Stimulated activated CD4-positive, alpha-beta T cell treated with anti-CD3 and anti-CD28 coated beads, Interleukin-4, amount 100 ng/mL, for 48 hours (primary cell): ENCODE measurements at places on chromosomes 16 and 17.

- peak; percentile 61 for DNase-seq
Measured at GRCh38 chr16:89360760-89361435, 129.5 kb downstream of the ANKRD11 start.

GRCh38 chr17:76791053-76791980, 53.4 kb downstream of the MFSD11 start:
- DNase-seq = peak; percentile 8

DNA sequence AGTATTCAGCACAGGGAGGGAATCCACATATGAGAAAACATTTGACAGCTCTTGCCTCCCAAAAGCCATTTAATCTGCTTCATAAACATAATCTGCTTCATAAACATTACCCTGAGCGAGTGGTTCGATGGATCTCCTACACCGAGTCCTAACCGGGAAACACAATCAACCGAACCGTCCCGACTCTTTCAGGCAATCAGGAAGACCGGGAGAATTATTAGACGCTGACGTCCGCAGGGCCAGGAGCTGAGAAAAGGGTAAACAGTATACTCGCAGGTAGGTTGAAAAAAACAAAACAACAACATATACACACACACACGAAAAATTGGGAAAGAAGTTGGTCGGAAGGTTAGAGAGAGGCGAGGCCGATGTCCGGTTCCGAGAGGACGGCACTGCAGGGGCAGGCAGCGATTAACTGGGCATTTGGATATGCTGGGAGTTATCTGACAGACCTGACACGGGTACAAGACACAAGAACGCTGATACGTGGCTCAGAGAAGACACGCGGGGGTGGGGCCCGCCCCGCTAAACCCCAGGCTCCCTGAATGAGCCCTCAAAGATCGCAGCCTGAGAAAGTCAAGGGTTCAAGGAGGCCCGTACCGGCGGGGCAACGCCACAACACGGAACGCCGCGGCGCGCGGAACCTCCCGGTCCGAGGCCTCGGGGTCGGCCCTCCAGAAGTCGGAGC, 585 bp downstream of the AP1G1 start:
- peak; percentile 35 for DNase-seq

GRCh38 chr17:77908501-77908900, 50.0 kb upstream of the TNRC6C start:
- no peak for DNase-seq

- DNase-seq = no peak
Measured at GRCh38 chr16:84790301-84790700, 29.5 kb upstream of the CRISPLD2 start.

- no peak for DNase-seq
Measured at GRCh38 chr17:40139566-40140058, 725 bp upstream of the CASC3 start.

GRCh38 chr17:77946900-77947645, 11.4 kb upstream of the TNRC6C start:
- DNase-seq = no peak

DNA sequence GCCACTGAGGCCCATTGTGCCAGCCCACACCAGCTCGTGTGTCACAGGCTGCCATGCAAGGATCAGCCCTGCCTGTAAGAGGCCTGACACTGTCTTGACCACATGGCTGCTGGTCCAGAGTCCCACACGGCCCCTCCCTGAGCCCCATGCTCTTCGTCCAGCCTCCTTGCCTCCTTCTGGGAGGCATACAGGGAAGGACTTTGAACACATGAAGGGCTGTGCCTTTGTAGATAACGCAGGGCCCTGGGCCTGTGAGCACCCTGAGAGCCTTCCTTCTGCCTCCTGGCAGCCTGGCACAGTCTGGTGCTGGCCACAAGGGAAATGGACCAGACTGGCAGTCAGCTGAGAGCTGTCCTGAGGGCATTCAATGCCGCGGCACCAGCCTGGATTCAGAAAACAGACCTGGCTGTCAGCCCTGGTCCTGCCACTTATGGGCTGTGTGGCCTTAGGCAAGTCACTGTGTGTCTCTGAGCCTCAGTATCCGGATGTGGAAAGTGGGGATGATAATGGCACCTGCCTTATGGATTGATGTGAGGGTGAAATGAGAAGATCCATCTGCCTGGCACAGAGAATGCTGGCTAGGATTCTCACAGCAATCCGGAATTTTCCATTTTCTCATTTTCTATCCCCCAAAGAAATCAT, 19.2 kb upstream of the SPNS2 start:
- no peak for DNase-seq

DNA sequence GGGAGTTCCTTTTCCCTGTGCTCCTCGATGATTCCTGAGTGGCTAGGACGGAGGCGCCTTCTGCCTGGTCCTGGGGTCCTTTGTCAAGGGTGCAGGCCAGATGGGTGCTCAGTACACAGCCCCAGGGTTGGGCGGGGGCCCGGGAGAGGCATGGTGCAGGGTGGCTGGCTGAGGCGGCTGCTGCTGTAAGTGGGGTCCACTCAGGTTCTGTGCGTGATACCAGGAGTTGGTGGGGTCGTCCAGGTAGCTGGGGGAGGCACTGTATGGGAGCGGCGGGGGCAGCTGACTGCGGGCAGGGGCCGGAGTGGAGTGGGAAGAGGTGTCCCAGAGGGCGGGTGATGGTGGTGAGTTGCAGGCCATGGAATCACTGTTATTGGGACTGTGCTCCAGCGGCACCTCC, 3.6 kb downstream of the DLX3 start:
- no peak for DNase-seq

- DNase-seq = no peak
Measured at GRCh38 chr17:80760511-80760911, 215.9 kb downstream of the RPTOR start.

- DNase-seq = no peak
Measured at GRCh38 chr16:53829186-53829747, 125.3 kb downstream of the FTO start.

DNA sequence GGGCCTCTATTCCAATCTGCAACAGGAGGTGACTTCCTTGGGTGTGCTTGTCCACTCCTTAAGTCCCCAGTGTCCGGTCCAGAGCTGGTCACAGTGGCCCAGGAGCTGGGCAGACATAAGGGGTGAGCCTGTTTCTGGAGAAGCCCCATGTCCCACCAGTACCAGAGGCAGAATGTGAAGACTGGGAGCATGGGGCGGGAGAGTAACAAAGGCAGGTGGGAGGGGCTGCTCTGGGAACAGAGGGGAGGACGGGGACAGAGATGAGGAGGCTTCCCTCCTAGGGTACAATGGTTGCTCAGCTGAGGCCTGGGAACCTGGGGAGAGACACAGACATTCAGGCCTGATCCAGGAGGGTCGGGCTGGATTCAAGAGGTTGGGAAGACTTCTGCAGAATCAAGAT, 323.3 kb upstream of the TNRC6C start:
- DNase-seq = no peak

GRCh38 chr16:89308391-89309333, 91.2 kb downstream of the ZNF778 start:
- DNase-seq = peak; percentile 35

- peak; percentile 22 for DNase-seq
Measured at GRCh38 chr17:3915995-3916696, at the start of gene P2RX1. Gene P2RX1 (minus strand): TSS chr17:3916465. CDS start chr17:3916225, 240 bp downstream.

GRCh38 chr17:16491703-16492612, at the start of gene LRRC75A:
Gene LRRC75A (minus strand): TSS chr17:16492193. CDS start chr17:16491990, 203 bp downstream.
- DNase-seq = peak; percentile 19

GRCh38 chr17:570388-570787, 144.3 kb downstream of the VPS53 start:
- no peak for DNase-seq

DNA sequence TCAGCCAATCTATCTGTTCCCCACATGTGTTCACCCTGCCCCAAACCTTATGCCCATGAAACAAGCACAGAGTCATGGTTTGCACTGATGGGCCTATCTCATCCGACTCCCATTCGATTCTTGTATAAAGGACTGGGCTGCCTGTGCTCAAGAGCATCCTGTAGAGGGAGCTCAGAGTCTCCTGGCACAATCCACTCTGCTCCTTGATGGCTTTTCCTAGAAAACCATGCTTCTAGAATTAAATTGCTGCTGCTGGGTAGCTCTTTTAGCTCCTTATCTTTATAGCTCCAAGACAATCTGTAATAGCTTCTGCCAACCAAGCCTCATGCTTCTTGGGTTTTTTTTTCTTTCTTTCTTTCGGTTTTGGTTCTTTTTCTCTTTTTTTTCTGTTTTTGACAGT, 9.7 kb downstream of the ZNF19 start:
- no peak for DNase-seq

- DNase-seq = peak; percentile 26
Measured at GRCh38 chr17:39026980-39027451, 59.8 kb upstream of the FBXO47 start.

DNA sequence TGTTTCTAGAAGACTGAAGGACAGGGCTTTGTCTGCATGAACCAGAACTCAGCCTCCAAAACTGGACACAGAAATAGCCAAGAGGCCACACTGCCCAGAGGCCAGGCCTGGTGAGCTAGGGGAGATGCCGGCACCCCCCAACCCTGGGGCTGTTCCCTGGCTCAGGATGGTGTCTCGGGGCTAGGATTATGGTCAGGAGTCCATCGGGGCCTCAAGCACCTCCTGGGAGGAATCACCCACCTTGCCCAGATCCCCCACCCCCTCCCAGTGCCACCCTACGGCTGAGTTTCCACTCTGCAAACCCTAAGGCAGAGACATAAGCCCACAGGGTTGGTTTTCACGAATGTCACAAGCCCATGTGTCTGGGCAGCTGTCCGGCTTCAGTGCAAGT, 37.2 kb downstream of the SLC7A5 start:
- no peak for DNase-seq

- DNase-seq = no peak
Measured at GRCh38 chr16:4053301-4053845, 62.9 kb downstream of the ADCY9 start.

- no peak for DNase-seq
Measured at GRCh38 chr17:67059372-67059771, 15.0 kb downstream of the CACNG1 start.

- DNase-seq = no peak
Measured at GRCh38 chr17:1620486-1620885, 8.1 kb downstream of the SLC43A2 start.

GRCh38 chr17:78878871-78879527, 24.0 kb downstream of the CEP295NL start:
- DNase-seq = no peak

DNA sequence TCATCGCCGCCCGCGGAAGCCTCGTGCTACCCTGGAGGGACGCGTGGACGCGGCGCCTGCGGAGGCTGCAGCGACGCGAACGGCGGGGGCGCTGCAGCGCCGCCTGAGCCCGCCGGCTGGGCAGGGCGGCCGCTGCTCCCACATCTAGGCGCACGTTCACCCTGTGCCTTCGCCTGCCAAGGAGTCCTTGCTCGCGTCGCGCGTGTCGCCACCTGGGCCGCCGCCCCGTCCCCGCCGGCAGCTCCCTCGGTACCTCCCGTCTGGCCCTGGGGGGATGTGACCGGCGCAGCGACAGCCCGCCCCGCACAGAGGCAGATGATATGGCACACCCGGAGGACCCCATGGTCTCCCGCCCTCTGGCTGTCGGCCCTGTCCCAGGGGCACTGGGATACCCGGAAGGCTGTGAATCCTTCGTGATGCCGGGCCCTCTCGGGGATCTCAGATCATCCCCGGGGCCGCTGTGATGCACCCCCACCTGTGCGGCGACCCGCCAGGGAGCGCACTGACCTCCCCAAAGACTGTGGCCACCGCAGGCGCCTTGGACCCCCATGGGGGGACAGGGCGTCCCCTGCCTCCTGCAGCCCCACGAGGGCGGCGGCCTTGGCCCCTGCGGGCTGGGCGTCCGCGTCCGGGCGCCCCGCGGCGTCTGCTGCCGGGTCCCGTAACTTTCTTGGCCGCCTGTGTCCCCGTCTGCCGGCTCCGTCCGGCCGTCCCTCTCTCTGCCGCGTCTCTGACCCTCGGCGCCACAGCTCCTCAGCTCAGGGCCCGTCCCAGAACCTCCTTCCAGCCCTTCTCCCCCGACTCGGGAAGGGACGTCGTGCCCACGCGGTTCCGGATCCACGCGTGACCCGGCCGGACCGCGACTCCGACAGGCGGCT, 689 bp upstream of the TBC1D24 start:
- DNase-seq = no peak

DNA sequence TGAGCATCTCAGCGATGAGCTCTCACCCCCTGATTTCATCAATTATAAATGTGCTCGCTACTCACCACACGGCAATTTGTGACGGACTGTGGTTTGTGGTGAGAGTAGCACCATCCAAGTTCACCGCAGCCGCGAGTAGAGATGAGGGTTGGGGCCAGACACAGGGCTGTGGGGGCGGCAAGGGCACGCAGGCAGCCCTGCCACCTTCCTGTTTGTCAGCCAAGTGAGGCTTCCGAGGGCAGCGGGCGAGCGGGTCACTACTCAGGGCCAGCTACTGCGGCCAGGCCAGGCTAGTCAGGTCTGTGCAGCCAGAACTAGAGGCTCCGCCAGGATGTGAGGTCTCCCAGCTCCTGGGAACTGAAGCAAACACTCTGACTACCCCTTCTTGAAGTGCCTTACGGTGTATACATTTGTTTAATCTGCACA, 39.6 kb upstream of the MEOX1 start:
- peak; percentile 38 for DNase-seq

DNA sequence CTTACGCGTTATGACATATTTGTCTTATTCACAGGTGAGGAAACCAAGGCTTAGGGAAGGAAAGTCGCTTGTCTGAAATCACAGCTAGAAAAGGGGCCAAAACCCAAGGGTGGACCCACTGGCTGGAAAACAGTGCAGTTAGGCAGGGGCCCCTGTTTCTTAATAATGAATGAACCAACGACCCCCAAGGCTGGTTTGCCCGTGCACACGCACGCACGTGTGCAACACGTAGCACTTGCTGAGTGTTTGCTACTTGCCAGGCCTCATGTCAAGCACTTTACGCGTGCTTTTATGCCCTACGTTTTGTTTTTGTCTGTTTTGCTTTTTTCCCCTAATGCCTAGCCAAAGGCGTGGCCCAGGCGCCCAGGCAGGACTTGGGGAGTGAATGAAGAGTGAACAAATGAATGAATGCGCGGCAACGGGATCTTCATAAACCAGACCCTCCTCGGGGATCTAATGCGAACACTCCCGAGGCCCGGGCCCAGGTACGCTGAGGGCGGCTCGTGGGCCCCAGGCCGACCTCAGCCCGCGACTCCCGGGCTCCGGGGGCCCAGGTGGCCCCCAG, 571 bp upstream of the USP10 start:
- peak; percentile 22 for DNase-seq

DNA sequence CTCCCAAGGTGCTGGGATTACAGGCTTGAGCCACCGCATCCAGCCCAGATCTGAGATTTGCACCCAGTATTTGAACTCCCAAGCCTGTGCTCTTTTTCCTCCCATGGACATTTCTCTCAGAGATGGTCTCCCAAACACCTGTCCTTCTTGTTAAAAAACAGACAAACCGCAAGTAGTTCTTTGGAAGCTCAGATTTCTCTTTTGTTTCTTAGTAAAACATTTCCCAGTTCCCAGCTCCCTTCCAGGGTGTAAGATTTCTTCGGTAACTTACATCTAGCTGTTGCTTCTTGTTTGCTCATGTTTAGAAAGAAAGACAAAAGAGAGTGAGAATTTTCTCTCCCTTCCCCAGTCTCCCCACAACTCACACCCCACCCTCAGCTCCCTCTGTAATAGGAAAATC, 36.2 kb downstream of the IL4R start:
- DNase-seq = no peak

- no peak for DNase-seq
Measured at GRCh38 chr17:81489998-81490992, 22.3 kb downstream of the ACTG1 start.
